Lower lobe of right lung (tissue), 2 donors: ENCODE measurements at places on chromosomes 6 and 20. TPM values are rescaled to one million over a fixed set of nuclear protein-coding genes. Genes with fewer than 3 reads are reported as not detected.

The BANF2 gene
- not detected for total RNA-seq

GRCh38 chr6:10355115-10355702 is 59.7 kb downstream of the TFAP2A start:
- no peak overlapping the region for H3K27ac ChIP-seq
- H3K36me3 ChIP-seq, result no peaks in the 10 kb centered on the region
- no peak for DNase-seq
- peaks cover 10% of the 10 kb centered on the region for H3K27me3 ChIP-seq
- H3K4me3 ChIP-seq, result no peak overlapping the region
- no peaks in the 10 kb centered on the region for H3K4me1 ChIP-seq

DNA sequence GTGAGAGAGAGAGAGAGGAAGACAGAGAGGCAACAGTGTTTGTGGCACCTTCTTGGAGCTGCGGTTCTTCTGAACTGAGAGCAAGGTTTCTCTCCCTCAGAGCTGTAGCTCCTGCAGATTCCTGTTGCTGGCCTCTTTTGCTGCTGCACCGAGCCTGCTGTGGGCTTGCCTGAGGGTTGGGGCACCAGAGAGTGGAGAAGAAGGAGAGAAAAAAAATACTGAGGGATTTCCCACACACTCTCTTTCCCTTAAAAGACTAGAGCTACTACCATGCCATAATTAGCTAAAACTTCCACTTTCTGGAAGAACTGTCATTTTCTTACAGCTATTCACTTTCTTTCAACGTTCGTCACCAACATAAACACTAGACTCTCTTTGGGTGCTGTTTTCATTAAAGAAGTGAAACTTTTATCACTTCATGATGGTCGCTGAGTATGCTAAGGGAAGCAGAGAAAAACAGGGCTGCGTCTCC is 18.2 kb upstream of the ECI2 start:
- no peak overlapping the region for H3K4me3 ChIP-seq
- H3K4me1 ChIP-seq, result no peaks in the 10 kb centered on the region
- H3K36me3 ChIP-seq, result no peaks in the 10 kb centered on the region
- DNase-seq, result no peak
- H3K27ac ChIP-seq, result no peak overlapping the region

GRCh38 chr6:130697995-130698535 is 129.1 kb upstream of the SMLR1 start:
- H3K4me1 ChIP-seq, result peaks cover 3% of the 10 kb centered on the region
- no peaks in the 10 kb centered on the region for H3K36me3 ChIP-seq
- no peak for DNase-seq
- no peak overlapping the region for H3K27ac ChIP-seq
- no peaks in the 10 kb centered on the region for H3K27me3 ChIP-seq
- H3K4me3 ChIP-seq, result no peak overlapping the region

GRCh38 chr20:44208770-44209169 is 1.8 kb downstream of the OSER1 start:
- peaks cover 55% of the 10 kb centered on the region for H3K4me1 ChIP-seq
- peak overlapping the region; percentile 89 for H3K4me3 ChIP-seq
- no peaks in the 10 kb centered on the region for H3K27me3 ChIP-seq
- peaks cover 23% of the 10 kb centered on the region for H3K36me3 ChIP-seq
- H3K27ac ChIP-seq, result no peak overlapping the region

- DNase-seq, result no peak
- H3K27ac ChIP-seq, result no peak overlapping the region
- no peaks in the 10 kb centered on the region for H3K4me1 ChIP-seq
- H3K4me3 ChIP-seq, result no peak overlapping the region
- H3K36me3 ChIP-seq, result no peaks in the 10 kb centered on the region
Observed at GRCh38 chr6:31332637-31333602, 24.1 kb downstream of the HLA-B start.

GRCh38 chr20:46638898-46639274 is 12.4 kb downstream of the SLC13A3 start:
- H3K27me3 ChIP-seq, result no peaks in the 10 kb centered on the region
- no peaks in the 10 kb centered on the region for H3K4me1 ChIP-seq
- no peaks in the 10 kb centered on the region for H3K36me3 ChIP-seq
